Psoas muscle (tissue), 8 donors: ENCODE measurements at places on chromosomes 16 and 17. TPM values are rescaled to one million over a fixed set of nuclear protein-coding genes. Genes with fewer than 3 reads are reported as not detected.

- no peak overlapping the region for H3K27ac ChIP-seq
Measured at GRCh38 chr17:48374650-48375230, 55.3 kb downstream of the SKAP1 start.

GRCh38 chr17:48615963-48616716 is 1.0 kb upstream of the HOXB8 start:
- H3K27ac ChIP-seq = no peak overlapping the region
- no peak for DNase-seq
- peaks cover 97% of the 10 kb centered on the region for H3K27me3 ChIP-seq
- H3K36me3 ChIP-seq = no peaks in the 10 kb centered on the region
- H3K4me1 ChIP-seq = peaks cover 4% of the 10 kb centered on the region
- no peak overlapping the region for H3K4me3 ChIP-seq

- DNase-seq = peak; percentile 73
- H3K4me3 ChIP-seq = peak overlapping the region; percentile 82
- H3K36me3 ChIP-seq = no peaks in the 10 kb centered on the region
- H3K27ac ChIP-seq = peak overlapping the region; percentile 94
- no peaks in the 10 kb centered on the region for H3K27me3 ChIP-seq
Measured at GRCh38 chr17:1724869-1725641, 551 bp downstream of the WDR81 start.

- H3K4me1 ChIP-seq = peaks cover 62% of the 10 kb centered on the region
- H3K27ac ChIP-seq = peak overlapping the region; percentile 72
- H3K36me3 ChIP-seq = no peaks in the 10 kb centered on the region
- H3K4me3 ChIP-seq = no peak overlapping the region
Measured at GRCh38 chr17:57406981-57407286, 150.6 kb downstream of the MSI2 start.

GRCh38 chr17:44310609-44311376 is 2.4 kb downstream of the RUNDC3A start:
- peaks cover 3% of the 10 kb centered on the region for H3K4me1 ChIP-seq
- H3K4me3 ChIP-seq = no peak overlapping the region
- peaks cover 47% of the 10 kb centered on the region for H3K27me3 ChIP-seq
- H3K27ac ChIP-seq = no peak overlapping the region
- no peak for DNase-seq

DNA sequence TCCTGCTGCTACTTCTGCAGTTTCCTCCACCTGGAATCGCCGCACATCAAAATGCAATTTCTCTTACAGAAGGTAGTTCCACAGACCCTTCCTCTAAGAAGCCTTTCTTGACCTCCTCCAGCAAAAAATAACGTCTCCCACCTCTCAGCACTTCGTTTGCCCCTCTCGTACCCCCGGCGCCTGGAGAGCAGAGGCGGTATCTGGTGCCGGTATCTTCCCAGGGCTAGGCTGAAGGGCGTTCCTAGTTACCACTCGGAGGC is 482 bp downstream of the DCTPP1 start:
- DNase-seq = no peak
- peaks cover 18% of the 10 kb centered on the region for H3K4me1 ChIP-seq
- peak overlapping the region; percentile 73 for H3K4me3 ChIP-seq
- peak overlapping the region; percentile 58 for H3K27ac ChIP-seq
- H3K36me3 ChIP-seq = peaks cover 23% of the 10 kb centered on the region

DNA sequence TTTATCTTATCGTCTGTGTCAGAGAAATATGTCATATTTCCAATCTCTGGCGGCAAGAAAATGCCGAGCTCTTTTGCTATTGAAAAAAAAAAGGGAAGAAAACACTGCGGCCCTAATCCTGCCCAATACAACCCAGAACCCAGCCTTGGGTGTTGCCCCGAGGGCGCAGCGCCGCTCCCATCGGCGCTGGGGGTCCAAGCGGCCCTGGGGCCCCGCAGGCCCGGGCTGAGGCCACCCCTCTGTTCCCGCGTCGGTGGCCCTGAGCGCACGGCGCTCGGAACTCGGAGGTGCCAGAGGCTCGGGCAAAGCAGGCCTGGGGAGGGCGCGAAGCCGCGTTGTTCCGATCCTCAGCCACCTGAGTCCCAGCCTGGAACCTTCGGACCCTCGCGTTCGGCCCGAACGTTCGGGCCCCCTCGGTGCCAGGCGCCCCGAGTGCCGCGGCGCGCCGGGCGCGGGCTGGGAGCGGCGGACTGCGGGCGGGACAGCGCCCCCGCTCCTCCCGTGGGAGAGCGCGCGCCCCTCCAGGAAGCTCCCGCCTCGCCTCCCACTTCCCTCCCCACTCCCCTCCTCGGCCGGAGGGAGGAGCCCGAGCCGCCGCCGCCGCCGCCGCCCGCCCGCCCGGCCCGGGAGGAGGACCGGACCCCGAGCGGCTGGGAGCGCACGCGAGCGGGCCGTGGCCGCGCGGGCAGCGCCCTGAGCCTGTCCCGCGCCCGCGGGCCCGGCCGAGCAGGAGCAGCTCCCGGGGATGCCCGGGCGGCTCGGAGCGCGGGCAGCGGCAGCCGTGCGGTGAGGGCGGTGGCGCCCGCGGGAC is at the start of gene CPNE2:
Gene CPNE2 (plus strand): TSS at position 609 of the 811 bp plus-strand sequence. CDS start 18,160 bp downstream, outside the sequence.
- H3K4me1 ChIP-seq = peaks cover 5% of the 10 kb centered on the region
- H3K27ac ChIP-seq = peak within 1 kb of the TSS; percentile 75
- no peaks in the 10 kb centered on the region for H3K27me3 ChIP-seq
- peak within 1 kb of the TSS; percentile 81 for H3K4me3 ChIP-seq
- DNase-seq = peak; percentile 80

- H3K27ac ChIP-seq = peak overlapping the region; percentile 43
- no peak for DNase-seq
- H3K4me3 ChIP-seq = peak overlapping the region; percentile 13
- peaks cover 3% of the 10 kb centered on the region for H3K36me3 ChIP-seq
- H3K27me3 ChIP-seq = no peaks in the 10 kb centered on the region
- H3K4me1 ChIP-seq = peaks cover 43% of the 10 kb centered on the region
Measured at GRCh38 chr17:49616086-49616485, 40.4 kb downstream of the NXPH3 start.

GRCh38 chr17:81833921-81834830 is 674 bp downstream of the PPP1R27 start:
- H3K36me3 ChIP-seq = peaks cover 9% of the 10 kb centered on the region
- H3K27me3 ChIP-seq = no peaks in the 10 kb centered on the region
- DNase-seq = no peak
- peaks cover 31% of the 10 kb centered on the region for H3K4me1 ChIP-seq

DNA sequence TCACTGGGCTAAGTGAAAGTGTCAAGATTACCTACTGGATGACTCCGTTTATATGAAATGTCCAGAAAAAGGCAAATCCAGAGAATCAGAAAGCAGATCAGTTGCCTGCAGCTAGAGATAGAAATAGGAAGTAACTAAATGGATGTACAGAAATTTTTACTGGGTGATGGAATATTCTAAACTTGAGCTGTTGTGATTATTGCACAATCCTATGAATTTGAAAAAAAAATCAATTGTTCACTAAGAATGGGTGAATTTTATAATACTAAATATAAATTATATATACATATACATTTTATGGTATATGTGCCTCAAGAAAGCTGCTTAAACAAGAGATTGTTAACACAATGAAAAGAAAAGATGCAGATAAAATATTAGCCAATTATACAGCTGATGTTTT is 181.1 kb upstream of the C16orf82 start:
- H3K27ac ChIP-seq = no peak overlapping the region
- no peak for DNase-seq
- H3K36me3 ChIP-seq = no peaks in the 10 kb centered on the region
- H3K27me3 ChIP-seq = no peaks in the 10 kb centered on the region
- H3K4me1 ChIP-seq = no peaks in the 10 kb centered on the region
- H3K4me3 ChIP-seq = no peak overlapping the region

- H3K27me3 ChIP-seq = no peaks in the 10 kb centered on the region
- no peak overlapping the region for H3K27ac ChIP-seq
- H3K4me1 ChIP-seq = peaks cover 27% of the 10 kb centered on the region
Measured at GRCh38 chr17:81966343-81967243, 5.6 kb upstream of the NOTUM start.

DNA sequence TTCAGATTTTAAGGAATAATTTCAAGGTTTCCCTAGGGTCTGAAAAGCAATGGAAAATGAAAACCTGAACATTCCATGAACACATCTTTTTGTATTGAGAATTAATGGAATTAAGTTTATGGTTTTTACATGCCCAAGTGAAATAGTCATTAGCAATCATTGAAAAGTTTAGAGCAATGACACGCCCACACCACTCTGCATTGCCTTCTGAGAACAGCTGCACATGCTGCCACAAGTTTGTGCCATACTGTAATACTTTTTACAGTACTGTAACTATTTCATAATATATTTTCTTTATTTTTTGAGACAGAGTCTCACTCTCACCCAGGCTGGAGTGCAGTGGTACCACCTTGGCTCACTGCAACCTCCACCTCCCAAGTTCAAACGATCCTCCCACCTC is 345.2 kb upstream of the PMFBP1 start:
- no peaks in the 10 kb centered on the region for H3K36me3 ChIP-seq
- no peak overlapping the region for H3K4me3 ChIP-seq
- no peak overlapping the region for H3K27ac ChIP-seq
- DNase-seq = no peak
- H3K4me1 ChIP-seq = no peaks in the 10 kb centered on the region
- no peaks in the 10 kb centered on the region for H3K27me3 ChIP-seq

DNA sequence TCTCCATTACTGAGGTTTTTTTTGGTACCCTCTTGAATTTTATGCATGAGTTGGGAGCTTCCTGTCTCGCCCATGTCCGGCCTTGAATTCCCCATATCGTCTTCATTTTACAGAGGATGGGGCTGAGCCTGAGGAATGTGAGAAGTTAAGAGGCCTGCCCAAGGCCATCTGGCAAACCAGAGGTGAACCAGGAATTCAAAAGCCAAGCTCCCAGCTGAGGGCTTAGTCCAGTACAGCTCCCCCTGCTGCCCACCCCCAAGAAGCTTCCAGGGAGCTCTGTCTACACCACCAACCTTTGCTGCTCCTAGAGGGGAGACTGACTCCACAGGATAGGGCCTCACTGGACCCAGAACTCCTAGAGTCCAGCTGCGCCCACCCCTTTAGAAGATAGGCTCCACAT is 20.7 kb upstream of the C16orf78 start:
- no peaks in the 10 kb centered on the region for H3K4me1 ChIP-seq
- no peaks in the 10 kb centered on the region for H3K27me3 ChIP-seq
- H3K4me3 ChIP-seq = no peak overlapping the region
- no peak overlapping the region for H3K27ac ChIP-seq
- DNase-seq = no peak

- no peaks in the 10 kb centered on the region for H3K36me3 ChIP-seq
- no peak for DNase-seq
- H3K4me3 ChIP-seq = no peak overlapping the region
- H3K27ac ChIP-seq = no peak overlapping the region
- no peaks in the 10 kb centered on the region for H3K27me3 ChIP-seq
- H3K4me1 ChIP-seq = no peaks in the 10 kb centered on the region
Measured at GRCh38 chr17:66667491-66668030, 167.4 kb upstream of the CACNG5 start.

RNF43 gene
- 0.25 TPM for polyA plus RNA-seq

CLEC3A gene
- polyA plus RNA-seq = not detected

SULT1A4 gene
- polyA plus RNA-seq = 9.1 TPM

SLC6A2 gene
- 0.04 TPM for polyA plus RNA-seq

KRTAP3-2 gene
- polyA plus RNA-seq = not detected

EPX gene
- polyA plus RNA-seq = not detected

WSCD1 gene
- polyA plus RNA-seq = 4.1 TPM

SGCA gene
- 120 TPM for polyA plus RNA-seq

ACE gene
- 0.82 TPM for polyA plus RNA-seq
